ENCODE measurements at places on chromosomes 4 and X. TPM values are rescaled to one million over a fixed set of nuclear protein-coding genes. Genes with fewer than 3 reads are reported as not detected.
A peak's percentile ranks its signal among the peaks of the same experiment; 100 is the strongest.

DNA sequence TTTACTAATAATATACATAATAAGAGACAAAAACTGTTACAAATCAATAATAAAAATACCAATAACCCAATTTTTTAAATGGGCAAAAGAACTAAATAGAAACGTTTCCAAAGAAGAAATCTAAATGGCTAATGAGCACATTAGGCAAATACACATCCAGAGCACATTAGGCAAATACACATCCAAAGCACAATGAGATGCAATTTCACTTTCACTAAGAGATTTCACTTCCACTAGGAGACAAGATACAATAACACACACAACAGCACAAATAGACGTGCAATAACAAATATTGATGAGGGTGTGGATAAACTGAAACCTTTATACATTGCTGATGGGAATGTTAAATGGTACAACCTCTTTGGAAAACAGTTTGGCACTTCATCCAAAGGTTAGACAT, 250.7 kb downstream of the ARAP2 start:
- no peak for DNase-seq
- H3K27me3 ChIP-seq: no peaks in the 10 kb centered on the region
- no peaks in the 10 kb centered on the region for H3K4me1 ChIP-seq
- no peak overlapping the region for H3K4me3 ChIP-seq
- H3K27ac ChIP-seq: no peak overlapping the region

DNA sequence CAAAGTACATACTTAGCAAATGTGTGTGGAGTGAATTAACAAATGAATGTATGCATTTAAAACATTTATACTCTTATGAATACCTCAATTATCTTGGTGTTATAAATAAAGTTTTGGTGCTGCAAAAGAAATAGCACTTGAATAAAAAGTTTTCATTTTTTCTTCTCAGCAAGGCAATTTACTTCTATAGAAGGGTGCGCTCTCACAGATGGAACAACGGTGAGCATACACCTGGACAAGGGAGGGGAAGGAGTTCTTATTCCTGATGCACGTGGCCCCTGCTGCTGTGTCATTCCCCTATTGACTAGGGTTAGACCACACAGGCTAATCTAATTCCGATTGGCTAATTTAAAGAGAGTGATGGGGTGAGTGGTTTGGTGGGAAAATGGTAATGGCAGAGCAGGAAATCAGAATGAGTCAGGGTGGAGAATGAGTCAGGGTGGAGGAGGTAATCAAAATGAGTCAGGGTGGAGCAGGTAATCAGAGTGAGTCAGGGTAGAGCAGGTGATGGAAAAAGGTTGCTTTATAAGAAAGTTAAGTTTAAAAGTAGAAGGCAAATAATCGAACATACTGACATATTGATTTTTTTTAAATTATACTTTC, 28.2 kb upstream of the PGK1 start:
- no peaks in the 10 kb centered on the region for H3K27me3 ChIP-seq
- no peaks in the 10 kb centered on the region for H3K36me3 ChIP-seq
- no peak for DNase-seq
- no peak overlapping the region for H3K4me3 ChIP-seq
- H3K4me1 ChIP-seq: no peaks in the 10 kb centered on the region
- no peak overlapping the region for H3K27ac ChIP-seq

DNA sequence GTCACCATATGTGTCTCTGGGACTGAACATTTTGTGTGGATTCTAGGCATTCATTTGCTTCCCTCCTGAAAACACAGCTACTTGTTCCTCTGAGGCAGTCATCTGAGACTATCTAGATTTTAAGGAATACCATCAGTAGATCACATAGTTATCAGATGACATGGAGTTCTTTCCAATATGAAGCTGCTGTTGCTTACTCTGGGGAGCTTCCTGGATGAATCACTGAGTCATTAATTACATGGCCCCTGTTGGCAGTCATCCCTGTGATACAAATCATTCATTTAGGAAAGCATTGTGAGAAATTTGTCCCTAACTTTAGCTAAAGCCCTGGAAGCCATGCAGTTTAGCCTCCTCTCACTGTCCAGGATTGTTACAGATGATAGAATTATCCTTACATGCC, 98.2 kb upstream of the ARSJ start:
- H3K27ac ChIP-seq: no peak overlapping the region
- H3K36me3 ChIP-seq: no peaks in the 10 kb centered on the region
- no peaks in the 10 kb centered on the region for H3K4me1 ChIP-seq
- DNase-seq: no peak

DNA sequence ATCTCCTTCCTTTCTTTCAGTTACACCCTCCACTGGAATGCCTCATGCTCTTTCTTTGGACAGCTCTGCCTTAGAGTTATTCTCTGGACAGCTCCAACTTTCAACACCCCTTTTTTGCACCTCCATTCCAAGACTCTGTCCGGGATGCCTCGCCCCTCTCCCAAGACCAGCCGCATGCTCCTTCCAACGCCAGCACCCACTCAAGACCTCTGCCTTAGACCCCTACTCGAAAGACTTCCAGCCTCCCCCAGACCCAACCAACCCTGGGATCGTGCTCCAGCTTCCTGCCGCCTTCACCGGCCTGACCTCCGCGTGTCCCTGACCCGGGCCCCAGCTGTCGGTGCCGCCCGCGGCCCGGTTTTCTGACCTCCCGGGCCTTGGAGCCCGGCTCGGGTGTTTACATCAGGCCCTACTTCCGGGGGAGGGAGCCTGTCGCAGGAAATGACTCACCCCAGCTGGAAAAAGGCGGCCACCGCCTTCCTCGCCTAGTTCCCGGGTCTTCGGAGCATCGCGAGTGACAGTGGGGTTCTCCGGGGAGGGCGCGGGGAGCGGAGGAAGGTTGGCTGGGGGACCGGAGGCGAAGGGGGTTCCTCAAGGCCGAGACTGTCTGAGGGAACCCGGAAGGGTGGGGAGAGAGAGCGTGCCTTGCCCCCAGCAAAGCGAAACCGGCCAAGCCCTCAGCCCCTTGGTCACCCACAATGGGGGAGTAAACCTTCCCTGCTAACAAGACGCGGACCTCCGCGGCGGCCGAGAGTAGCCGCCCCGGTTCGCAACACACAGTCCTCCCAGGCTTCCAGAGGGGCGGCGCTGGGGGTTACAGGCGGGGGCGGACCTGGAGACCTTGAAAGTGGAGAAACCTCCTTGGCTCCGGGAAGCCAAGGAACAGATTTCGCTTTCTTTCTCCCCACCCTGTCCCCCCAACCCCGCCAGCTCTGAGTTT, at the start of gene WDR45:
Gene WDR45 (minus strand): TSS at position 399 of the 940 bp plus-strand sequence. CDS start 1,792 bp downstream, outside the sequence.
- peak within 1 kb of the TSS; percentile 77 for H3K27ac ChIP-seq
- no peaks in the 10 kb centered on the region for H3K36me3 ChIP-seq
- H3K27me3 ChIP-seq: no peaks in the 10 kb centered on the region
- H3K4me3 ChIP-seq: peak within 1 kb of the TSS; percentile 32

DNA sequence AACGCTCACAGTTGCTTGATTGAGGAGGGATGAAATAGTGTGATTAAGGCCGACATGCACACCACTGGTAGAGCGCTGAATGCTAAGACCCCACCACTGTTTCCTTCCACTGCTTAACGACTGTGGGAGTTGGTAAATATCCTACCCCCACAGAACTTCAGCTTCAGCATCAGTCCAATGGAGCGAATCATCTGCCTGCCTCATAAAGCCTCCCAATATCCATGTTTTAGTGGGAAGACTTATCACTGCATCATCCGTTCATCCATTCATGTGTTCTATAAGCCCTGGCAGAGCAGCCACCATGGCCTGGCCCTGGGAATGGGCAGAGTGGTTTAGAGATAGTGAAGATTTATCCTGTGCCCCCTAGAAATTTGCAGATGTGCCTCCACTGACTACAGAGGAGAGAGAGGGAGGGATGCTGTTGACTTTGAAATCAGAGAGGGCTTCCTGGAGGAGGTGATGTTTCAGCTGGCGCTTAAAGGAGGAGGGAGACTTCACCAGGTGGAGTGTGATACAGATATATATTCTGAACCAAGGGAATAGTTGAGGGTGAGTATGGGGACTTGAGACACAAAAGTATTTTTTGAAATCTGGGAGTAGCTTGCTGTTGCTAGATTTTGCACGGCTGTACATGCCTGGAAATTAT, 71.9 kb upstream of the STX18 start:
- no peaks in the 10 kb centered on the region for H3K36me3 ChIP-seq
- peaks cover 5% of the 10 kb centered on the region for H3K4me1 ChIP-seq
- DNase-seq: no peak
- H3K27me3 ChIP-seq: no peaks in the 10 kb centered on the region
- no peak overlapping the region for H3K4me3 ChIP-seq
- H3K27ac ChIP-seq: no peak overlapping the region

DNA sequence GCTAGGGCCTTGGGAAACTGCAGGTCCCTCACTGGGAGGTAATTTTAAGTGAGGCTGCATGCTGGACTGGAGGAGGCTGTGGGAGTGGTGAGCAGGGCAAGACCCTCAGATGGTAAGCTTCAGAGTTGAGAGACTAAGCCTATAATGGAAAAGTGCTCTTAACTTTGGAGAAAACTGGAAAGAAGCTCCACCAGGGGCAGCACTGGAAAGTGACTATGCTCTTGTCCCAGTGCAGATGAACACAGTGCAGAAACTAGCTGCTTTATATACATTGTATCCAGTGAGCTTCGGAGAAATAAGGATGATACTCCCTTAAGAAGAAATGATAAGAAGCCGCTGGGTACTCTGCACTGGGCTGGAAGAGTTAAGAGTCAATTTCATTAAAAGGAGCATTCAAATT, 3.2 kb upstream of the MAGEB2 start:
- H3K4me1 ChIP-seq: no peaks in the 10 kb centered on the region
- no peak overlapping the region for H3K27ac ChIP-seq
- no peaks in the 10 kb centered on the region for H3K36me3 ChIP-seq
- H3K27me3 ChIP-seq: no peaks in the 10 kb centered on the region

DNA sequence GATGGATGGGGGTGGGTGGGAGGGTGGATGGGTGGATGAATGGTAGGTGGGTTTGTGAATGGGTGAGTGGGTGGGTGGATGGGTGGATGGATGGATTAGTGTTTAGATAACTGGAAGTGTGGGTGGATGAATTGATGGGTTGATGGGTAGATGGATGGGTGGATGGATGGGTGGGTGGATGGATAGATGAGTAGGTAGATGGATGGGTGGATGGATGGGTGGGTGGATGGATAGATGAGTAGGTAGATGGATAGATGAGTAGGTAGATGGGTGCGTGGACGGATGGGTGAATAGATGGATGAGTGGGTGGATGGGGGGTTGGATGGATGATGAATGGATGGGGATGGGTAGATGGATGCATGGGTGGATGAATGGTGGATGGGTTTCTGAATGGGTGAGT, 20.3 kb upstream of the ASMTL start:
- H3K27me3 ChIP-seq: no peaks in the 10 kb centered on the region
- no peak overlapping the region for H3K27ac ChIP-seq
- no peaks in the 10 kb centered on the region for H3K36me3 ChIP-seq

The TCEAL9 gene
- total RNA-seq: 9.5 TPM

The IBSP gene
- not detected for total RNA-seq

The GRID2 gene
- not detected for total RNA-seq

The GABRQ gene
- not detected for total RNA-seq
